RPMI8226 (cell line): ENCODE measurements at places on chromosomes 16 and 17.

DNA sequence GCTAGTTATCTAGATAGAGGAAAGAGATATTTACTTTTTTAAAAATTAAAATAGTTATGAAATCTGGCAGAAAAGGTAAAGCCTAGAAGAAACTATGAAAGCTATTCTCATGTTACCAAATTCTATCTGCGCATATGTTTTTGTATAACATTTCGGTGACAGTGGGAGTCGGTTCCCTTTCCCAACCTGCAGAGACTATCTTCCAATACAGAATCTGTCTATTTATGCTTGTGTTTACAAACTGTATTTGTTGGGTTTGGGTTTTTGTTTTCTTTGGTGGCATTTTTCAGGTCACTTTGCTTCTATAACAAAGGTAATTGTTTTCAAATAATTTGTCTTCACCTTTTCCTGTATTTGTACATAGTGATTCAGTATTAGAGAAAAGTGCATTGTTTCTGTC is 69.8 kb downstream of the YPEL2 start:
- no peak for DNase-seq

DNA sequence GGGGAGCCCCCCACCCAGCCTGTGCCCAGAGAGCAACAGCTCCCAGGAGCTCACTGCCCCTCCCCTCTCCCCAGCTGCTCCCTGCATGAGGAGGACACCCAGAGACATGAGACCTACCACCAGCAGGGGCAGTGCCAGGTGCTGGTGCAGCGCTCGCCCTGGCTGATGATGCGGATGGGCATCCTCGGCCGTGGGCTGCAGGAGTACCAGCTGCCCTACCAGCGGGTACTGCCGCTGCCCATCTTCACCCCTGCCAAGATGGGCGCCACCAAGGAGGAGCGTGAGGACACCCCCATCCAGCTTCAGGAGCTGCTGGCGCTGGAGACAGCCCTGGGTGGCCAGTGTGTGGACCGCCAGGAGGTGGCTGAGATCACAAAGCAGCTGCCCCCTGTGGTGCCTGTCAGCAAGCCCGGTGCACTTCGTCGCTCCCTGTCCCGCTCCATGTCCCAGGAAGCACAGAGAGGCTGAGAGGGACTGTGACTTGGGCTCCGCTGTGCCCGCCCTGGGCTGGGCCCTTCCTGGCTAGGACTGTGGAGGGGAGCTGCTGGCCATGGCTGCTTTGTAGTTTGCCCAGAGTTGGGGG is 584 bp downstream of the TCAP start:
- DNase-seq, result peak; percentile 61

GRCh38 chr16:89581045-89581695 is 5.6 kb downstream of the CPNE7 start:
- no peak for DNase-seq

- no peak for DNase-seq
Measured at GRCh38 chr17:50605429-50605828, 29.3 kb upstream of the ABCC3 start.

- no peak for DNase-seq
Measured at GRCh38 chr17:8164815-8165131, 2.0 kb upstream of the VAMP2 start.

- no peak for DNase-seq
Measured at GRCh38 chr16:67477960-67478554, 2.9 kb downstream of the ATP6V0D1 start.

- peak; percentile 18 for DNase-seq
Measured at GRCh38 chr16:49127103-49127502, 154.5 kb downstream of the CBLN1 start.

DNA sequence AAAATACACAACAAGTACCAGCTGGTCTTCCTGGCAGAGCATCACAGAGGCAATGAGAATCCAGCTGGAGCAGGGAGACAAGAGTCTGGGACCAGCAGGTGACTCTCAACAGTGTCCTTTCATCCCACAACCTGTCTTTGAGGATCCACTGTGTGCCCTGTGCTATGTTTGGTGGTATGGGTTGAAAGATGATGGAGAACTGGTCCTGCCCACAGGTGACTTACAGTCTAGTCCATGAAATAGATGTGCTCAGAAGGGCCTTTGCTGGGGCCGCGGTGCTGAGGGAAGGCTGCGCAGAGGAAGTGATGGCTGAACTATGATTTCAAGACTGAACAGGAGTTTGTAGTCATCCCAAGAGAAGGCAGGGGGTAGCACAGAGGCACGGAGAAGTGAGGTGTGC is 17.9 kb downstream of the WNT3 start:
- no peak for DNase-seq

DNA sequence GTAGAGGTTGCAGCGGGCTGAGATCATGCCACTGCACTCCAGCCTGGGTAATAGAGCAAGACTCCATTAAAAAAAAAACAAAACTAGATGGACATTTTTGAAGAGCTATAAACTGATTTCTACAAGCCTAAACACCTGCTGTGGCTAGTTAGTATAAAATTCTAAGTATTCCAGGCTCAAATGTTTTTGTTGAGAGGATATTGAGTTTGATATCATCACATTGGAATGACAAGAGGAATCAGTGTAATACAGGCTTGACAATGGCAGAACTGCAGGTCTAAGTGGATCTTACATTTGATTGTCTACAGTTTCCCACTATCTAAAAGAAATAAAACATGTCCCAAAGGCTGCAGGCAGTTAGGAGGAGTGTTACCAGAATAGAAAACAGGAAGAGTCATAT is 23.9 kb upstream of the DLX3 start:
- DNase-seq, result no peak

- DNase-seq, result no peak
Measured at GRCh38 chr16:61892531-61892930, 143.7 kb downstream of the CDH8 start.

DNA sequence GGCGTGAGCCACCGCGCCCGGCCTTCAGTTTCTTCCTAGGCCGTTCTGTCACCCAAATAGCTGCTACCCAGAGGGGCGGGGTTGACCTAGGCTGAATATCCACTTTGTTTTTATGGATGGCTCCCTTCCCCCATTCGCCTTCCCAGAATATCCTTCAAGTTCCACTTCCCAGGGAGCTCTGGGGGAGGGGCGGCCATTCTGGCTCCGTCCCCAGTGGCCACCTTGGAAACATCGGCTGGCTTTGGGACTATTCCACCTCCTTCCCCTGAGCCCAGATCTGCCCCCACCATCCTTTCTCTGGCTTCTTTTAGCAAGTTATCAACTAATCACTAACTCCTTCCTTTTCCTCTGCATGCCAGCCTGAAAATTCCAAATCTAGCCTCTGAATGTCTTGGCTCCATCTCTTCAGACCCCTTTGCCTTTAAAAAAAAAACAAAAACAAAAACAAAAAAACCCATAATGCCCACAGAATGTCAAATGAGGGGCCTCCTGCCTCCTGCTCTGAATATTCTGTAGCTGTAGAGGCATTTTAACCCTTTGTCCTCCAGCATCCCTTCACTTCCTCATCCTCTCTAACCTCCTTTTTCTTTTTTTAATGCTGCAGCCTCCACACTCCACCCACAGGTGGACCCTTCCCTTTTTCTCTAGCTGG is 6.4 kb downstream of the ATP1B2 start:
- DNase-seq, result no peak

GRCh38 chr17:17681744-17682292 is 560 bp downstream of the RAI1 start:
- DNase-seq, result peak; percentile 72

GRCh38 chr17:46274238-46274637 is 20.7 kb upstream of the LRRC37A start:
- DNase-seq, result no peak

GRCh38 chr17:82238472-82239201 is 9.8 kb downstream of the SLC16A3 start:
- DNase-seq, result peak; percentile 87

GRCh38 chr17:2396568-2397246 is 4.2 kb downstream of the MNT start:
- DNase-seq, result peak; percentile 27

GRCh38 chr17:33901085-33901484 is 354.0 kb upstream of the CCL2 start:
- DNase-seq, result no peak
